ENCODE measurements at places on chromosomes 13 and 19. TPM values are rescaled to one million over a fixed set of nuclear protein-coding genes. Genes with fewer than 3 reads are reported as not detected.
A peak's percentile ranks its signal among the peaks of the same experiment; 100 is the strongest.

- H3K4me3 ChIP-seq, result no peak overlapping the region
- no peaks in the 10 kb centered on the region for H3K36me3 ChIP-seq
These were observed 65.6 kb downstream of the IRS2 start for GRCh38 chr13:109720758-109721184.

DNA sequence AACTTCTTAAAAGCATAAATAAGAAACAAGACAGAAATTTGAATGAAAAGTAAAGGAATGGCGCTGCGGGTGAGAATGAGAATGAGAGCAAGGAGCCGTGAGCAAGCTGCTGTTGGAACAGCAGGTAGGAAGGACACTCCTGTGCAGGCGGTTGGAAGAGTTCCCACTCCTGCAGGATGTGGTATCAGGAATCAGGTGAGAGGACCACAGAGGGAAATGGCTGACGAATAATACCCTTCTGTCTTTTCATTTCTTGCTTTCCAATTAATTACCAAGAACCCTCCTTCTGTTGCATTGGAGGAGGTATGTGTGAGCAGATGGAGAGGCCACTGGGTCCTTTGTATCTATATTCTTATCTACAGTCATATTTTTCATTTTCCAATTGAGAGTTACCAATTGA is 1504.2 kb downstream of the EFNB2 start:
- DNase-seq, result no peak
- H3K27me3 ChIP-seq, result no peaks in the 10 kb centered on the region
- no peak overlapping the region for H3K27ac ChIP-seq
- peak overlapping the region; percentile 74 for H3K4me3 ChIP-seq

DNA sequence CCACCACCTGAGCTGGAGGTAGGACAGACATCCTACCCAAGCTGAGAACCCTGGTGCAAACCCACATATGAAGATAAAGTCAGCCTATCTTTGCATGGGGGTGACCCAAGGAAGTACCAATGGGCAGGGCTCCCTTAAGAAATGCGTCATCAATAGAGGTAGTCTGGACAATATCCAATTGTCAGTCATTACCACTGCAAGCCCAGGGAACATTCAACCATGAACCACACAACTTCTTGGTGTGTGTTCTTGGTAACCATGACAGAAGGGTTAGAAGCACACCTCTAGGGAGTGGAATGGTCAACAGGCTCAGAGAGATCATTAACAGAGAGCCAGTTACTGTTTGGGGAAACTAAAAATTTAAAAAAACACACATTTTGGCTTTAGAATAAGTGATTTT is 34.7 kb upstream of the DOCK9 start:
- H3K27ac ChIP-seq, result no peak overlapping the region
- peaks cover 16% of the 10 kb centered on the region for H3K4me1 ChIP-seq
- DNase-seq, result no peak
- peaks cover 7% of the 10 kb centered on the region for H3K36me3 ChIP-seq
- no peaks in the 10 kb centered on the region for H3K27me3 ChIP-seq
- H3K4me3 ChIP-seq, result no peak overlapping the region

- H3K27me3 ChIP-seq, result peaks cover 28% of the 10 kb centered on the region
- no peaks in the 10 kb centered on the region for H3K36me3 ChIP-seq
- H3K4me1 ChIP-seq, result no peaks in the 10 kb centered on the region
- H3K27ac ChIP-seq, result no peak overlapping the region
These were observed 10.3 kb upstream of the CACNG7 start for GRCh38 chr19:53898636-53899341.

DNA sequence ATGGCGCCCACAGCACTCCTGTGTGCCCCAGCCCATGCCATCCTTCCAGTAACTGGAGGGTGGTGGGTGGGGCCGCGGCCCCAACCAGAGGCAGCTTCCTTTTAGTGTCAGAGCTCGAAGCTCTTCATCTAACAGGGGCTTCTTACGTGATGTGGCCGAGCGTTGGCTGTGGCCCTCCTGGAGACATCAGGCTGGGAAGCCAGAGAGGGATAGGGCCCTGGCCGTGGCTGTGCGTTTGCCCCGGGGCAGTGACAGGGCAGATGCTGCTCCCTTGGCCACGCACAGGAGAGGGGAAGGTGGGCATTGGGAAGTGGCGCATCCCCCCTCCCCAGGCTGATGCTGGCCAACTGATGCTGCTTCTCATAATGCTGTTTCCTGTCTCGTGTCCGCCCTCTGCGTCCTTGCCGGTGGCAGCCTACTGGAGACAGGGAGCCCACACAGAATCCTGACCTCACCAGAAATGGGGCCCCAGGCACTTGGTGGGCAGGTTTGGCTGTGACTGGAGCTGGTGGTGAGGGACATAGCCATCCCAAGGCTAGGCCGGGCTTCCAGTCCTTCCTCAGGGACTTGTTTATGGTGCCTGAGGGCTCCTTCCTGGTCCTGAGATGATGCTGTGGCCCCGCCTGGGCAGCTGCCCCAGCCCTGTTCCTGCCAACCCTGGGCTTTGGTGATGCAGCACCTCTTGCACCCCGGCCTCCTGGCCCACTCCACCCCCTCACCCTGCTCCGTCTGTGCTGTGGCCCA is 34.3 kb downstream of the ATP4B start:
- peaks cover 23% of the 10 kb centered on the region for H3K4me1 ChIP-seq
- peak overlapping the region; percentile 26 for H3K27ac ChIP-seq
- peaks cover 34% of the 10 kb centered on the region for H3K36me3 ChIP-seq
- peak; percentile 25 for DNase-seq
- no peak overlapping the region for H3K4me3 ChIP-seq
- peaks cover 14% of the 10 kb centered on the region for H3K27me3 ChIP-seq

- H3K4me3 ChIP-seq, result no peak overlapping the region
- no peak for DNase-seq
- H3K36me3 ChIP-seq, result peaks cover 6% of the 10 kb centered on the region
- peaks cover 42% of the 10 kb centered on the region for H3K27me3 ChIP-seq
- no peak overlapping the region for H3K27ac ChIP-seq
These were observed 6.3 kb downstream of the CFAP97D2 start for GRCh38 chr13:114185182-114185971.

GRCh38 chr13:83563499-83563898 is 318.8 kb downstream of the SLITRK1 start:
- H3K27me3 ChIP-seq, result no peaks in the 10 kb centered on the region
- no peak overlapping the region for H3K27ac ChIP-seq
- DNase-seq, result no peak
- H3K4me1 ChIP-seq, result no peaks in the 10 kb centered on the region
- H3K36me3 ChIP-seq, result no peaks in the 10 kb centered on the region
- H3K4me3 ChIP-seq, result no peak overlapping the region

DNA sequence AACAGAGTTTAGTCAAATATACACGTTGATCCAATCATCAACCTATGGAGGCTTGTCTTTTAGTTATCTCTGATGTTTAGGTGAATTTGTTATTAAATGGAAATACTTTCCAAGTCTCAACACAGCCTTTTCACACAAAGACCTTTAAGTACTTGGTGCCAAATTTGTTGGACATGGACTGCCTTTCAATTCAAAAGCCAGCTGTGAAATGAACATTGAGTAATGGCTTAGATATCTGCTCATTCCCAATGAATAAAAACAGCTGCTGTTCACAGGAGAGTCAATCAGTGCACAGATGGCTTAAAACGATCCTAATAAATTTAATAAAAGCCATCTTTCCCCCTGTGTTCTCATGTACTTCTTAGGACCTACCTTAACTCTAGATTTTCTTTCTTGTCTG is 19.9 kb upstream of the DHRS12 start:
- H3K27me3 ChIP-seq, result peaks cover 38% of the 10 kb centered on the region
- no peaks in the 10 kb centered on the region for H3K4me1 ChIP-seq
- H3K36me3 ChIP-seq, result no peaks in the 10 kb centered on the region
- no peak overlapping the region for H3K4me3 ChIP-seq

GRCh38 chr13:112587764-112588489 is at the start of gene TUBGCP3:
Gene TUBGCP3, minus strand, starts transcription at chr13:112588153. Its CDS starts 173 bp downstream, at chr13:112587980.
- H3K36me3 ChIP-seq, result no peaks in the 10 kb centered on the region
- H3K4me1 ChIP-seq, result peaks cover 27% of the 10 kb centered on the region
- peak; percentile 77 for DNase-seq
- peak within 1 kb of the TSS; percentile 94 for H3K4me3 ChIP-seq

DNA sequence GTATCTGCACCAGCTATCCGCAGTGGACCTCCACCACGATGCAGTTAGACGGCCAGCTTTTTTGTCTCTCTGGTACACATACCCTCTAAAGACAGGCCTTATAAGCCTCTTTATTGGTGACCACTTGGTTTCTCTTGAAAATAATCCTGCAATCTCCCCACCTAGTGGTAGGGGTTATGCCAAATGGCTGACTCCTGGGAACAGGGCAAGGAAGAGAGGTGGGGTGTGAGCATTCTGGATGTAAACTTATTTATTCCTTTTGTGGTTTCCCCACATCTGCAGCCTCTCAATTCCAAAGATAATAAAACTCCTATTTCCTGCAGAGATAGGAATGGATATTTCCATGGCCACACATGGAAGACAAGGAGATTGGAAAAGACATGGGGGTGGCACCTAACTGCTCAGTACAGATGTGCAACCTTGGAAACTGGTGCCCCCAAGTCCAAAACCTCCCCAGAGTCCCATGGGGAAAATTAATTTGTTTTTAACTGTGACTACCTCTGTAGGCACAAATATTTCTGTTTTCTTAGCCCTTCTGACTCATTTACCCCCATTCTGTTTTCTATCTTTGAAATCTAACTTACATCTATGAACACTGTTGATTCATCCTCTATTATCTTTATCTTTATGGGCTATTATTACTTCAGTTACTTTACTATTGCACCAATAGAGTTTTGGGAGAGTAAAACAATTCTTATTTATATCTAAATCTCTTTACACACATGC is 112.7 kb upstream of the TSHZ3 start:
- H3K27me3 ChIP-seq, result no peaks in the 10 kb centered on the region
- no peak overlapping the region for H3K4me3 ChIP-seq
- H3K27ac ChIP-seq, result no peak overlapping the region

GRCh38 chr19:56066152-56067023 is 54.7 kb downstream of the ZNF787 start:
- no peaks in the 10 kb centered on the region for H3K4me1 ChIP-seq
- no peak for DNase-seq
- H3K4me3 ChIP-seq, result no peak overlapping the region
- H3K36me3 ChIP-seq, result no peaks in the 10 kb centered on the region
- peaks cover 10% of the 10 kb centered on the region for H3K27me3 ChIP-seq

- peak; percentile 10 for DNase-seq
- peaks cover 5% of the 10 kb centered on the region for H3K27me3 ChIP-seq
- H3K36me3 ChIP-seq, result no peaks in the 10 kb centered on the region
- no peak overlapping the region for H3K27ac ChIP-seq
These were observed 287.9 kb upstream of the NBEA start for GRCh38 chr13:34654203-34654602.

DNA sequence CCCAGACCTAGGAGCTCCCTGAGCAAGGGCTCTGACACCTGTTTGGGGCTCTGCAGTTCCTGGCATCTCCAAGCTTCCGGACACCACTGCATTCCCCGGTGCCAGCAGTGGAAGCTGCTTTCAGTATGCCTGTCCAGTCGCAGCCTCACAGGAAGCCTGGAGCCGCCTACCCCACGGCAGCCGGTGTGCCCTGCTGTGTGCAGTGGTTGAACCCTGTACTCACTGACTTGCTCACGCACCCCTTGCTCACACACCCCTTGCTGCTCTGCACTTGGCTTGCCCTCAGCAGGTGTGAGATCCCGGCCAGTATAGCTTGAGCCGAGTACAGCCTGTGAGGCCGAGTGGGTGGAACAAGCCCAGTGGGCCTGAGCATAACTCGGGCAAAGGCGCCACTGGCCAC is 70.3 kb downstream of the PIBF1 start:
- no peak overlapping the region for H3K27ac ChIP-seq
- no peak overlapping the region for H3K4me3 ChIP-seq
- H3K4me1 ChIP-seq, result peaks cover 13% of the 10 kb centered on the region

DNA sequence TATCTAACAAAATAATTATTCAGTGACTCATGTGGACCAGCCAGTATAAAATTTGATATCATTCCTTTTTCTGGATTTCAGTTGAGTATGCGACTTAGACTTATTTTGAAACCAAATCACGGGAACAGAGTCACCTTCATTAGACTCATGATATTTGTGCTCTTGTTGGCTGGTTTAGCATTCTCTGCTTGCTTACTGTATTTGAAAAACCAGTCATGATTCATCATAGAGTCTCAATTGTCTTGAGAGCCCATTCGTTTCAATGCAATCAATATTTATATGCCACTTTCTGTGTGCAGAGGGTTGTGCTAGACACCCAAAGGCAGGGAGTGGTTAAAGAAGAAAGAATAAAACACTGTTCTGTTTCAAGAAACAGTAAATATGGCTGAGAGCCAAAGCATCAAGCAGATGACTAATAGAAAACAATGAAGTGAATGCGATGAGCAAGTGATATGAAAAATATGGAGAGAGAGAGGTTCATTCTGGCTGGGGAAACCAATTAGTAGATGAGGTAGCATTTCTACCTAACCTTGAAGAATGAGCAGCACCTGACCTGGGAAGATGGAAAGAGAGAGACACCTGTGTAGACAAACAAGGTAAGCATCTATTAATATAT is 99.6 kb upstream of the MBNL2 start:
- H3K27me3 ChIP-seq, result peaks cover 2% of the 10 kb centered on the region
- peaks cover 61% of the 10 kb centered on the region for H3K4me1 ChIP-seq
- peak overlapping the region; percentile 27 for H3K27ac ChIP-seq
- no peaks in the 10 kb centered on the region for H3K36me3 ChIP-seq
- peak overlapping the region; percentile 14 for H3K4me3 ChIP-seq

DNA sequence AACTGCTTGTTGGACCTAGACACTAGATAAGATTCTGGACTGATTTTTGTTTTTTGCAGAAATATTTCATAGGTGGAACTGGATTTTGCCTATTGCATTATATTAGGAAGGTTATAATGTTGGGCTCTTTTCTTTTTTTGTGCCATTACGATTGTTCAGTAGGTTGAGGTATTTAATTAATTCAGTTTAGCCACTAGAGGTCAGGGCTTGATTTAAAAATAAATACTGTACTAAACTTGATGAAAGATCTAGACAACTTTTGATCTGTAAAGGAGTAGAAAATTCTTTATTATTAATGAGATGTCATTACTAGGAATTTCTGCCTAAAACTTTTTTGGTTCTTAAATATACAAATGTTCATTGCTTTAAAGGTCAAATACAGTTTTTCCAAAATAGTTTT is 15.2 kb upstream of the SUPT20H start:
- peaks cover 7% of the 10 kb centered on the region for H3K4me1 ChIP-seq
- H3K27me3 ChIP-seq, result no peaks in the 10 kb centered on the region
- no peak overlapping the region for H3K4me3 ChIP-seq
- H3K27ac ChIP-seq, result no peak overlapping the region

DNA sequence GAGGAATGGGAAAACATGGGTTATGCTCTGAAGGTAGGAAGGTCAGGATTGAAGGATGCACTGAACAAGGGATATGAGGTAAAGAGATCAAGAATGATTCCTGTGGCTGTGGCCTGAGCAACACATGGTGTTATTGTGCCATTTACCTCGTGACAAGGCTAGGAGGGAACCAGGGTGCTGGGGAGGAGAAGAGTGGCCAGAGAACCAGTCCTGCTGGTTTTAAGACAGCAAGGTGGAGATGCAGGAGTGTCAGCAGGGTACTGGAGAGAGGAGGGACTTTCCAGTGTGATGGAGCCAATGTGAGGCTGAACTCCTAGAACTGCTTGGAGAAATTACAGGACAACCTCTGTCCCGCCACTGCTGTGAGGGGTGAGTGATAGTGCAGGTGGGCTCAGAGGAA is 282.4 kb downstream of the MYO16 start:
- H3K27me3 ChIP-seq, result peaks cover 2% of the 10 kb centered on the region
- peaks cover 19% of the 10 kb centered on the region for H3K4me1 ChIP-seq
- no peak overlapping the region for H3K4me3 ChIP-seq
- no peak for DNase-seq

The NDUFB7 gene
- total RNA-seq, result 216 TPM

The TPTE2 gene
- not detected for total RNA-seq

The ERFL gene
- total RNA-seq, result 0.15 TPM

The ZNF229 gene
- total RNA-seq, result 9.4 TPM

The RAB3A gene
- 8.1 TPM for total RNA-seq

The GIPR gene
- 0.37 TPM for total RNA-seq

The SPRY2 gene
- total RNA-seq, result 41.5 TPM

The COL4A1 gene
- total RNA-seq, result 259 TPM

The LRRC4B gene
- 0.08 TPM for total RNA-seq

The IQCN gene
- total RNA-seq, result 0.51 TPM

The CEACAM5 gene
- not detected for total RNA-seq

The APC2 gene
- total RNA-seq, result 0.16 TPM

All from HFFc6 (cell line).